NCI-H187 (cell line): ENCODE measurements at places on chromosomes 1 and 21.

DNA sequence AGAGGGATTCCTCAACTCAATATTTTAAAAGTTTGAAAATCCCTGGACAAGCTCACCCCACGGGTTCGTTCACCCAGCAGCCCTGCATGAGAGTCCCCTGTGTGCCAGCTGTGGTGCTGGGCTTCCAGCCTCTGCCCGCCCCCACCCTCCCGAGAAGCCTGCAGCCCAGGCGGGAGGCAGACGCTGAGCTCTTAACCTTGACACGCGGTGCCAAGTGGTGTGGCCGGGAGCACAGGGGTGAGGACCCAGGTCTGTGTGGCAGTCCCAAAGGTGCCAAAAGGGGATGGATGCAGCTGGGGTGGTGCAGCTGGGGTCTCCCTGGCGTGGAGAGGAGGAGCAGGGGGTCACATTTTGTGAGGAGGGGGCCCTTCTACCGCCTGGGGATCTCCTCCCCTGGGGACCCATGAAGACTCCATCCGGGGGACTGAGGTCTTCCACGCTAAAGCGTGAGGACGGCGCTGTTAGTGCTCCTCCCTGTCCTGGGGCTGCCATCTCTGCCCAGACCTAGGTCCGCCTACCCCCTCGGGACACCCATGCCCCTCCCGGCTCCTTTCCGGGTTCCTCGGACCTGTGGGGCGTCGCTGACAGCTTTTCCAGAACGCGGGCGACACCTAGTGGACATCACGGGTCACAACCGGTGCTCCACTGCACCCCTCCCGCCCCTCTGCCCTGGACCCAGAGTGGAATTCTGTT lies 12.9 kb downstream of the PLA2G2F start:
- DNase-seq, result peak; percentile 13

GRCh38 chr1:174788981-174789380 lies 210.8 kb upstream of the CACYBP start:
- DNase-seq, result no peak

DNA sequence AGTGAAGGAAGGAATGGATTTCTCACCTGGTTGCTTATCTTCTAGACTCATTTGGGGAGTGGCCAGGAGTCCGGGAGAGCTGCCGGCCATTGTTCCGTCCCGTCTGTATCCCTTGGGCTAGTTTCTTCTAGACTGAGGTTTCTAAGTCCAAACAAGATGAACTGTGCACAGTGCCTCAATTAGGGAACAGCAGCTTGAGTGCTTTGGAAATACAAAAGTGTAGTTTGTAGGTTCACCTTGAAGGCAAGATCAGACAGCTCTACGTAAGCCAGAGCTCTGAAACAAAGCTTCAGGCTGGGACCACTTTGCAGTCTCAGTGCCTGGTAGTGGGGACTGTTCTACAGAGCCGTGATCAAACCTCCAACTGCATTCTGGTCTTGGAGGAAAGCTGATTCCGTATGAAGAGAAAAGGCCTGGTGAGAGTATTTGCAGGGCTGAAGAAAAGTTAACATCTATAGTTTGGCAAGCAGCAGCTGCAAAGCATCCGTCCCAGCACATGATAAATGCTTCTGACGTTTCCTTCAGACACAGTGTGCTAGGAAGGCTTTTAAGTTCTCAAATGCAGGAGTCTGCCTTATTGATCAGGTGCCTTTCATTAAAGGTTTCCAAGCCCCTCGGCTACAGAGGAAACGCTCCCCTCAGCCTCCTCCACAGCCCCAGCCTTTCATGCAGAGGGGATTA lies 432.8 kb downstream of the KIF26B start:
- no peak for DNase-seq

GRCh38 chr1:225451840-225452515 lies 24.1 kb upstream of the LBR start:
- no peak for DNase-seq

- no peak for DNase-seq
These were observed 169.8 kb upstream of the CXADR start for GRCh38 chr21:17343055-17343454.

GRCh38 chr1:42888013-42888633 lies 41.7 kb downstream of the ZNF691 start:
- no peak for DNase-seq

DNA sequence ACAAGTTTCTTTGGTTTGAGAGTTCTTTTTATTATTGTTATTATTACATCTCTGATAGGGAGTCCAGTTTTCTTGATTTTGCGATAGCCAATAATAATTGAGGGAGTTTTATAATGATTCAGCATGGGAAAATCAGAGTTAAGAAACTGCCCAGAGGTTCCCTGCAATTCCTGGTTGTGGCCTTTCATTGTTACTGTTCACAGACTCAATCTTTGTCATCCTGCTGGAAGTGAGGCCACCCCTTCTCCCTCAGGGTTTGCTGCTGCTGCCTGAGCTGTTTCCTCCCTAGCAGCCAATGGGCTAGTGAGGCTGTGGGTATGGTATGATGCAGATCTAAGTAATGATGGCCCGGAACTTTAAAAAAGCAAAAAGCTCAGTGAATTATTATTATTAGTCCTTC lies 50.2 kb upstream of the TACSTD2 start:
- DNase-seq, result no peak

DNA sequence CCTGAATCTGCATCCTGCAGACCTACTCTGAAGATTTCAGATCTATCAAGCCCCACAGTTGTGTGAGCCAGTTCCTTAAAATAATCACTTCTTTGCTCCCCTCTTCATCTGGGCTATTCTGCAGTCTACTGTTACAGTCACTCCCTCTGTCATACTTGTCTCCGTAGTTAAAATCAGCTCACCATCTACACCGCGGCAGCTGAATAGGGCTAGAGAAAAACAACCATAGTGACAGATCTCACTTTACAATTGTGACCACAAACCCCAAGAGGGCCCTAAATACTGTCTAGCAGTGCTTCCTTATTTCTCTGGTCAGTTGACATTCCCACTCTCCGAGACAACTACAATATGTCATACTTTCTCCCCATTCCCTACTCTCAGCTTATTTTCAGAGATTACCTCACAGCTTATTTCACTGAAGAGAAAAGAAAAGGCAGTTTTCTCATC lies 12.9 kb downstream of the DESI2 start:
- DNase-seq, result peak; percentile 39

DNA sequence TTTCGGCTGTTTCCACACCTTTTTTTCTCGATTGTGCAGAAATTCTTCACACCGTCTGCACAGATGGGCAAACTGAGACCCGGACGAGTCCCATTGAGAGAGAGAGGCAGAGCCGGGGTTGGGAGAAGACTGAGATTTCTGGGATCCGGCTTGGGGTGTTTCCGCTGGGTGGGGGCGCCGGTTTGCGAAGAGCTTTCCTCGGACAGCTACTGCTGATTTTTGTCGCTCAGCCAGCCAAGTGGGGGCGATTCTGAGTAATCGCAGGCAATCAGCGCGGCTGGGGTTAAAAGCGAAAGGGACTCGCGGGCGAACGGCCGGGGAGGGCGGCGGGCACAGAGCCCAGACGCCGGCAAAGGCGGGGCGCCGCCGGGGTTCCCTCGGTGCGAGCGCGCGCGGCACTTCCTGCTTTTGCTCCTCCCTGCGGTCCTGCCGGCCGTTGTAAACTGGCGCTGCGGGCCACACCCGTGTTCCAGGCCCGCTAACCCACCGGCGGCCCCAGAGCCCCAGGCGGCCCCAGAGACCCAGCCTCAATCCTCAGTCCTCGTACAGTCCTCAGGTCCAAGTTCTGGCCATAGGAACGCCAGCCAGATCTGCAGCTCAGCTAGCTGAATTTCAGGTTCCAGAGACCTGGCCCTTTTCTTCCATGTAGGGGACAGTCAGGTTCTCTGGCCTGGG lies 32.4 kb upstream of the JUN start:
- DNase-seq, result peak; percentile 26

GRCh38 chr1:25710583-25711347 lies 89.2 kb upstream of the SELENON start:
- no peak for DNase-seq

GRCh38 chr1:62746086-62746808 lies 37.7 kb upstream of the ATG4C start:
- no peak for DNase-seq

DNA sequence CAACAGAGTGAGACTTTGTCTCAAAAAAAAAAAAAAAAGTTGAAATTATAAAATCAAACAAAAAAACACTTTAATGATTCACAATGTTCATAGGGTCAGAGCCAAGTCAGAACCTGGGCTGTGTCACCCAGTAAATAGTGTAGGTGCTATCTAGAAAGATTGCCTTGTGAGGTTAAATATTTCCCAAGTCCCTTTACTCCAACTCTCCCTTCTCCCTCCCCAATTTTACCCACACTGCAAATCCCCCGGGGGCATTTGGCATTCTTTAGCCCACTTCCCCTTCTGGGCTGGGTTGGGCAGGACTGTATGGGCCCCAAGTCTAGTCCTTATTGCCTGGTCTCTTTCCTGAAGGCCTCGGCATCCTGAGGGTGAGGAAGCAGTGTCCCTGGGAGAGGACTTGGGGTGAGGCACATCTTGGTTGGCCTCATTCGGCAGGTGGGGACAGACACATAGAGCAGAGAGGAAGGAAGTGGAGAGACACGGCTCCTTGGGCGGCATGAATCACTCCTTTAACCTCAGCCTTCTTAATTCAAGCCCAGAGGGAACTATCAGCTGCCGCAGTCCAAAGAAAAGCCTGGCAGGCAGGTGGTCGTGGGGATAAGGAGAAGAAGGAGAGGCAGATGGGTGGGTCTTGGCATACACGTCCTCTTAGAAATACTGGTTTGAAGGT lies 8.2 kb downstream of the ADORA1 start:
- no peak for DNase-seq

- DNase-seq, result no peak
These were observed 12.0 kb upstream of the BRWD1 start for GRCh38 chr21:39325458-39325857.

DNA sequence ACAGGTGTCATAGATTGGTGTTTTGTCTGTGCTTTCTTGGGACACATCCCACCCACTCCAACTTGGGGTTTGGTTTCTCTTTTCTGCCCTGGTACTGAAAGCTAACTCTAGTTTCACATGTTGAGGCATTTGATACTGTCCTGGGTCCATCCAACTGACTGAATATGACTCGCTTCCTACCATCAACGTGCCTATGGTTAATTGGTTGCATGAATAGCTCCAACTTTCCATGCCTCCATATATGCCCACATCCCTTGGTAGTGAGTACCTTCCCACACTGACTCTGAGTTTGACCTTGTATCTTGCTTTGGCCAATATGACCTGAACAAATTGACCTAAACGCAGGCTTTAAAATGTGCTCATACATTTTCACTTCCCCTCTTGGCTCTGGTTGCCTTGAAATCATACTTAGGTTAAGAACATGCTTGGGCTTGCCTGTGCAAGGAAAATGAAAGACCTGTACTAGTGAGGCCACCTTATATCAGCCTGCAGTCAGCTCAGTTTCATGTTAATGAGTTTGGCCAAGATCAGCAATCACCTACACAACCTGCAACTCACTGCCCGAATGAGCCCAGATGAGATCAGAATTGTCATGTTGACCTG lies 81.0 kb upstream of the KCNK2 start:
- no peak for DNase-seq

GRCh38 chr1:217472915-217473314 lies 158.0 kb downstream of the GPATCH2 start:
- no peak for DNase-seq

DNA sequence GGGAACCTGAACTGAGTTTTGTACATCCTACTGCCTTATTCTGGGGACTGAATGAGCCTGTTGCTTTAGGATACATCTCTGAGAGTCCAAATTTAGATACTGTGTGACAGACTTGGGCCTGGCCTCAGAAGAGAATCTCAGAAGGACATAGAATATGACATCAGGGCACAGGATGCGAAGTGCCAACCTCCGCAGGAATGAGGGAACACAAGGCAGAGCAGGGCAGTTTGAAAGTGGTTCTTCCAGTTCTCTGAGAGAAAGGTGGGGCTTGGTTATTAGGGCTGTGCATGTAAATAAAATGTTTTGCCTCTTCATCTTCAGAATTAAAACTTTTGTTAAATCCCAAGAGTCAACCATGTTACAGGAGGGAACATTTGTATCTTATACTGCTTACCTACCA lies 23.1 kb downstream of the TRAF5 start:
- DNase-seq, result no peak

DNA sequence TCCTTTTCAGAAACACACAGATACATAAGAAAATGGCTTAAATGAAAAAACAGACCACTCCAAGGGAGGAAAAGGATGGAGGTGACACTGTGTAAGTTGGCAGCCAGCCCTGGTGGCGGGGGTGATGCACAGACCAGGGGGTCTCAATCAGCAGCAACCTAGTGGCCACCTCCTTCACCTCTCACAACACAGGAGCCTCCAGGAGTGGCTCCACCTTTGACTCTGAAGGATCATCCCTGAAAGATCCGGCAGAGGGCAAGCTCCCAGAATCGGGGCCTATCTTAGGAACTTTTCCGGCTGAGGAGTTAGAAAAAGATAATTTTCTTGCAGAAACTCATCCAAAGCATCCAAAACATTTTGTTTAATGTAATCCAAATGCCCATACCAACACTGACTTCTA lies 51.2 kb upstream of the SMYD2 start:
- DNase-seq, result no peak

GRCh38 chr21:45998871-45999580 lies 17.5 kb downstream of the COL6A1 start:
- DNase-seq, result no peak

GRCh38 chr1:218402786-218403120 lies 57.6 kb downstream of the TGFB2 start:
- no peak for DNase-seq

GRCh38 chr1:224519874-224520273 lies 85.3 kb upstream of the WDR26 start:
- no peak for DNase-seq

DNA sequence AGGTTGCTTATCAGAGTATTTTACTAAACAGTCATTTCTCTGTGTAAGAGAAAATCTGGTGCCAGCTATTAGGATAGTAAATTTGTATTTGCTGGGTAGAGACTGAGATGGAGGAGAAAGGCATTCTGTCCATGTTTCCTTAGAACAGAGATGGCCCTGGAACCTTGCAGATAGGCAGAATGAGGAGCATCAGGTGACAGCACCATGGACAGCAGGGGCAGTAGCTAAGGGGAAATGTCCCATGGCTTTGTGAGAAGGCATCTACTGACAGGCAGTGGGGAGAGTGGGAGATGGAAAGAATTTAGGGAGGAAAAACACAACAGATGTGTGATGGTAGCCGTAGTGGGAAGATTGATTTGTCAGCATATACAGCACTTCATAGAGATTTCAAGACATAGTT lies 105.0 kb downstream of the PRRX1 start:
- no peak for DNase-seq

- no peak for DNase-seq
These were observed 176.8 kb upstream of the ARHGEF16 start for GRCh38 chr1:3277623-3278022.

DNA sequence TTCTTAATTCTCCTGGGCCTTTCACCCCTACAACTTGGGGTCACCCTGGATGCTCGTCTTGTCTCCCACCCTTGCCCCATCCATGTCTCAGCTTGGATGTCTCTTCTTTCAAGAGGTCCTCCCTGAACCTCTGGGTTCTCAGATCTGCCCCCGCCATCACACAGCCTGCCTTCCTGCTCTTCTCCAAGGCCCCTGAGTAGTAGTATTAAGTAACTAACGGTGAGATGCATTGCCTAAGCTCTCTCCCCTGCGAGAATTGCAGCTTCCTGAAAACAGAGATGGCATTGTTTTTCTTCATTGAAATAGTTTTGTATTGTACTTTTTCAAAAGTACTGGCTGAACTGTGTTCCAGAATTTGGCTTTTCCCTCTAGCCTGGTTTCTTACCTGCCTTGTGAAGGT lies 16.0 kb downstream of the MIIP start:
- DNase-seq, result no peak
